ENCODE measurements at places on chromosomes 2 and 18.

GRCh38 chr2:229875549-229875948 is 46.3 kb downstream of the TRIP12 start:
- no peak for DNase-seq

DNA sequence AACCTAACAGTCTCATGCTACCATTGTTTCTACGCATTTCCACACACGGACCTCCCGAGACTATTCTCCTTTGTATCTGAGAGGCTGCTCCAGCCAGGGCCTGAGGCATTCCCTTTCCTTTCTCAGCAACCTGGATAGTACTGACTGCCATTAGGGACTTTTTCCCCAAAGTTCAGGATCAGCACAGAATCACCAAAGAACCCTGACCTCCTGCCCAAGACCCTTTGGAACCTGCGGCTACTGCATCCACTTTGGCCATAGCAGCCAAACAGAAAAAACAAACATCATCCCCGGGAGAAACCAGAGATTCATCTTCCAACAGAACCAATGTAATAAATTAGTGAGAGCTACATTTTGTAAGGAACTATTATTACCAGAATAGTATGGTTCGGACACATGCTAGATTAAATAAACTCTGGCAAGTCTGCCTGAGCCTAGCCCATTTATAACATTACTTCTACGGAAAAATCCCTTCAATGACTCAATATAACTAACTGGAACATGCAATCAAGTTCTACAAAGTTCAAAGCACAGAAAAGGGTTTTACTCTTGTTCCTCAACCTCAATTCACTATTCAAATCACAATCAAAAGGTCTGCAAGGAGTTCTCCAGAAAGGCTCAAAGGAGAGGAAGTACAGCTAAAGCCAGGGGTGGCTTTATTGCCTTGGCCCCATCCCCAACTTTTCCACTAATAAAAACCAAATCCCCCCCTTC is 51.8 kb downstream of the LPIN2 start:
- DNase-seq: no peak

DNA sequence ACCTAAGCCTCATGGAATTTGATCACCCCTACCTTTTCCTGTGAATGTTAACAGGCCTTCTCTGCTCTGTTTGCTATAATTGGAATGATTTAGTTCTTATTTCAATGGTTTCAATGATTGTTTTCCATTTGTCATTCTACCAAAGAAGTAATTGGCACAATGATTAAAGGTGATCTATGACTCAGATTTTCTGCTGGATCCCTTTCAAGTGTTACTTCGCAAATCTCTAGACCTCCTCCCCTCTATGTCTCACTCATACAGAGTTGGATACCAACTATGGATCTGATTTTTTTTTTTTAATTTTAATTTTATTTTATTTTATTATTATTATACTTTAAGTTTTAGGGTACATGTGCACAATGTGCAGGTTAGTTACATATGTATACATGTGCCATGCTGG is 29.6 kb upstream of the FAM117B start:
- DNase-seq: no peak

DNA sequence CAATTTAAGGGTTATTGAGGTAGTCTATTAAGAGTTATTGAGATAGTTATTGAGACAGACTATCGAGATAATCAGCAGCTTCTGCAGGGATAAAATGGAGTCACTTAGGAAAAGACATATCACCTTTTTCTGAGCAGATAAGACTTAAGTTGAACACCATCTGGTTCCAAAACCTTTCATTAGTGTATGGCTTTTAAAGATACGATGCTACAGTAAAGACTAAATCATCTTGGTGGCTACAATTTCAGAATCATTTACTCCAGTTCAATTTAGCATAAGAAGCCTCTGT is 68.6 kb upstream of the DNAJC10 start:
- DNase-seq: no peak

- DNase-seq: no peak
Measured at GRCh38 chr2:71064110-71064611, 4.3 kb upstream of the NAGK start.

DNA sequence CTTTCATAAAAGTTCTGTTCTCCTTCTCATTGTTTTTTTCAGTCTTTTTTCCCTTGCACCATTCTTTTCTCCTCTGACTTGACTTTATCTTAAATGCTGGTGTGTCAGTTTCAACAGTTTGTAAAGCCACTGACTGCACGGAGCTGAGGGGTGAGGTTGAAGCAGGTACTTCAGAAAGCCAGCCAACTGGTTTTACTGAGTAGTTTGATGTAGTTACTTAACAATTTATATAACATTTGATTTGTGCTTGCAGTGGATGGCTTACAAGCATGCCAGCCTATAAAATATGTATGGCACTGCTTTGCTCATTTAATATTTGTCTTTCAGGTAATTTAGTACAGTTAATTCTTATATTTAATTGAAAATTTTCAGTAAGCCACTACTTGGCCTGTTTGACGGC is 55.4 kb downstream of the FAM171B start:
- DNase-seq: no peak

- DNase-seq: no peak
Measured at GRCh38 chr2:105373344-105373781, 25.5 kb downstream of the FHL2 start.

GRCh38 chr2:38360177-38360576 is 16.9 kb downstream of the ATL2 start:
- no peak for DNase-seq

Measured in hippocampal formation (tissue), 2 donors.